ENCODE measurements at places on chromosomes 16 and 17.

DNA sequence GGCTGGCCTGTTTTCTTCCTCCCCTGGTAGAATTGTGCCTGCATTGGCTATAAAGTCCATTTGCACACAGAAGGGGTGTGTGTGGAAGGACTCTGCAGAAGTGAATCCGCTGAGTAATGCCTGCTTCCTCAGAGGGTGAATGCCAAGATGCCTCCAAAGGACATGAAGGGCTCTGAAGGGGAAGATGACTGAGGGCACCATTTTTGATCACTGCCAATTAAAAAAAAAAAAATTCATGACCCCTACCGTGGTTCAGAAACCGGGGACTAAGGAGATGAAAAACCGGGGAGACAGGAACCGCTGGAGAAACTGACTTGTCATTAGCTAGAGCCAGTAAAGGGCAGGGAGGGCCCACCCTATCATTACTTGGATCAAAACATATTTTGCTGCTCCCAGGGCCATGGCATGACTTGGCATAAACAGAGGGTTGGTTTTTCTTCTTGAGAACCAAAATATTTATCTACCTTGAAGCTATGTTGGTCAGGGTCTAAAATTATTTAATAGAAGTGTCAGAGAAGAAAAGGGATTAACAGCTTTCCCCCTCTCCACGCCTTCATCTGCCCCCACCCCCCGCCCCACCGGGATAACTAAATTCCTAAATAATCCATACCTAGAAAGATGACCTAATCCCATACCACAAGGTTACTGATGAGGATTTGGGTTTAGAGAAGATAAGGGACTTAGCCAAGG is 3.6 kb upstream of the USP7 start:
- DNase-seq: no peak

DNA sequence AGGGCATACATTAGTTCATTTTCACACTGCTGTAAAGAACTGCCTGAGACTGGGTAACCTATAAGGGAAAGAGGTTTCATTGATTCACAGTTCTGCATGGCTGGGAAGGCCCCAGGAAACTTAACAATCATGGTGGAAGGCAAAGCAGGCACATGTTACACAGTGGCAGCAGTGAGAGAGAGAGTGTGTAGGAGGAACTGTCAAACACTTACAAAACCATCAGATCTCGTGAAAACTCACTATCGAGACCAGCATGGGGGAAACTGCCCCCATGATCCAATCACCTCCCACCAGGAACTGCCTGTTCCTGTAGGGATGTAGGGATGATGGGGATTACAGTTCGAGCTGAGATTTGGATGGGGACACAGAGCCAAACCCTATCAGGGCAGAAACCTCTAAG is 17.2 kb downstream of the NUBP1 start:
- no peak for DNase-seq

DNA sequence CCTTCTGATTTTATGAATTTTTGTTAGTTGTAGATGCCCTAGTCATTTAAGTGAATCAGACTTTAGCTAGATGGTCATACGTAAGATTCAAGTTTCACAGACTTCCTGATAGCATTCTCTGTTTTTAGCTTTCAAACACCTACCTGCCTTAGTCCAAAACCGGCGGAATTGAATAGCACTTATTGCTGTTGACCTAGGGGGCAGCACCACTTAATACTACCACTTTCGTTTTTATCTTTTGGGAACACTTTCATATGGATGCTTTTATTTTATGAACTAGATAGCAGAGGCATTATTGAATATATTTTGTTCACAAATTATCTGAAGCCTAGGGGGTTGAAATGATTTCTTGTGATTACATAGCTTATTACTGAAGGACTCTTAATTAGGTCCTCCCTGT is 31.5 kb downstream of the TADA2A start:
- no peak for DNase-seq

DNA sequence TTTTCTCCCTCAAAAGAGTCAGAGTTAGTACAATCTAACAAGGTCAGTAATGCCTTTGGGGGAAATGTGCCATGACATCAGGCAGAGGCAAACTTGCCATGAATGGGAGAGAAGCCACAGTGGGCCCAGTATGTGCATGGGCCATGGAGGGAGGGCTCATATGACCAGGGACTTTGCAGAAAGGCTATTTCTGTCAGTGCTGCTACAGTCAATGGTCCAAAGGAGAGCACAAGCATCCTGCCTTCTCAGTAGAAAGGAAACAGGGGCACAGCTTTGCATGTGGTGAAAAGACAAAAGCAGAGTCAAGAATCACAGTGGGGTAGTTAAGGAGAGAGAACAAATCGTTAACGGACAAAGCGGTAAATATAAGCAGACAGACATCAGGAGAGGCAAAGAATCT is 11.2 kb upstream of the CORO6 start:
- DNase-seq: no peak

- DNase-seq: no peak
Measured at GRCh38 chr16:78549366-78549765, 449.9 kb downstream of the WWOX start.

DNA sequence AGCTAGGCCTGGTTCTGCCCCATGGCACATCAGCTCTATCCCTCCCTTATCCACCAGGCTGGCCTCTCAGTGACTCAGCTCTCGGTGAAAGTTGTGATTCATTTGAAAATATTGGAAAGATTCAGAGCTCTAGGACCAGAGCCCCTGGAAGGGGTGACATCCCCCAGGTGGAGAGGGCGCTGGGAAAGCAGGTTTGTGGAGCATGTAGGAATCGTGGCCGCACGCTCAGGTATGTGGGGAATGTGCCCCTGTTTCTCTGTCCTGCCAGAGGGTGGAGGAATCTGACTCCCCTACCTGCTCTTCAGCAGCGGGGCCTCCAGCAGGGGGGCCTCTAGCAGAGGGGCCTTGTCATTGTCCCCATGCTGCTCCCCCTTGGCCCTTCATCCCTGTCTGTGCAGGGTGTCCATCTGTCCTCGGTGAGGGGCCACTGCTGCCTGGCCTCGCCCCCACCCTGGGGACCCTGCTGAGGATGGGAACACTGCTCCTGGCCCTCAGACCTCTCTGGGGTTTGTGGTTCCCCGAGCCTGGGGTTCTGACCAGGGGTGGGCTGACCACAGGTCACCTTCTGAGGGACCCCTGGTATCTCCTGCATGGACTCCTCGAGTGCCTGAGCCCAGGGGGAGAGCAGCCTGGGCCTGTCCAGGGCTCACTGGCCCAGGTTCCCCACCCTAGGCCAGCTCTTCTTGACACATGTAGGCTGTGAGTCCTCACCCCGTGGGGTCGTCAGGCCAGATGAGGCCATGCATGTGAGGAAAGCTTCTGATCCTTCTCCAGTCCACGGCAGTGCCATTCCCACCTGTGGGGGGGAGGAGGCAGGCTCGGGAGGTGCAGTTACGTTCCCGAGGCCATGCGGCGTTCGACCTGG is 47.5 kb downstream of the NT5M start:
- DNase-seq: no peak

DNA sequence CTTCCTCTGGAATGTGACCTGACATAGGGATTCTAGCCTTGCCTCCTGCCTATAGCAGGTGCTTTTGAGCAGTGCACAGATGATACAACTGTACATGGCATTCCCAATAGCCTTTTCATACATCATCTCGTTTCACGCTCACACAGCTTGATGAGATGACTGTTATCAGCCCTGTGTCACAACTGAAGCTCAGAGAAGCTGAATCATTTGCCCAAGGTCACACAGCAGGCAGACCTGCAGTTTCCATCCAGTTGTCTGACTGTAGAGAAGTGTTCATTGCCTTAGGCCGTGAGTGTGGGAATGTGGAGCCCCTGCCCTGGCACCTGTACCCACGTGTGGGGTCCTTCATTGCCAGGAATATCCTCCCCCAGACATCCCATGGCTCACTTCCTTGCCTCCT is 20.1 kb downstream of the WFDC1 start:
- DNase-seq: no peak

GRCh38 chr17:39118674-39119419 is 32.6 kb downstream of the PLXDC1 start:
- peak; percentile 45 for DNase-seq

DNA sequence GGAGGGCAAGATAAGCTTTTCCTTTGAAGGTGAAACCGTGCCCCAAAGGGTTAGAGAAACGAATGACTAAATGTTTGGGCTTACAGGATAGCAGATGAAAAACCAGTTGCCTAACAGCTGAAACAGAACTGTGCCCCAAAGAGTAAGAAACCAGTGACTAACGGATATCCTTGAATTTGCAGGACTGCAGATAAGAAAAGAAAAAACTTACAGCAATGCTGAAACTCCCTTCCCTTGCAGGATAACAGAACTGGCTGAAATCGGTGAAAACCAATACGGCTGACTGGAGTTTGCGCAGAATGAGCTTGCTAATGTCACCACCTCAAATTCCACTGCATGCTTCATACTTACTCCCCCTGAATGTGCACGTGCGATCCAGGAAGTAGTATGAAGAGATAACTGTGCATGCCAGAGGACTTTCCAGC is 175.2 kb upstream of the NLRP1 start:
- DNase-seq: no peak

DNA sequence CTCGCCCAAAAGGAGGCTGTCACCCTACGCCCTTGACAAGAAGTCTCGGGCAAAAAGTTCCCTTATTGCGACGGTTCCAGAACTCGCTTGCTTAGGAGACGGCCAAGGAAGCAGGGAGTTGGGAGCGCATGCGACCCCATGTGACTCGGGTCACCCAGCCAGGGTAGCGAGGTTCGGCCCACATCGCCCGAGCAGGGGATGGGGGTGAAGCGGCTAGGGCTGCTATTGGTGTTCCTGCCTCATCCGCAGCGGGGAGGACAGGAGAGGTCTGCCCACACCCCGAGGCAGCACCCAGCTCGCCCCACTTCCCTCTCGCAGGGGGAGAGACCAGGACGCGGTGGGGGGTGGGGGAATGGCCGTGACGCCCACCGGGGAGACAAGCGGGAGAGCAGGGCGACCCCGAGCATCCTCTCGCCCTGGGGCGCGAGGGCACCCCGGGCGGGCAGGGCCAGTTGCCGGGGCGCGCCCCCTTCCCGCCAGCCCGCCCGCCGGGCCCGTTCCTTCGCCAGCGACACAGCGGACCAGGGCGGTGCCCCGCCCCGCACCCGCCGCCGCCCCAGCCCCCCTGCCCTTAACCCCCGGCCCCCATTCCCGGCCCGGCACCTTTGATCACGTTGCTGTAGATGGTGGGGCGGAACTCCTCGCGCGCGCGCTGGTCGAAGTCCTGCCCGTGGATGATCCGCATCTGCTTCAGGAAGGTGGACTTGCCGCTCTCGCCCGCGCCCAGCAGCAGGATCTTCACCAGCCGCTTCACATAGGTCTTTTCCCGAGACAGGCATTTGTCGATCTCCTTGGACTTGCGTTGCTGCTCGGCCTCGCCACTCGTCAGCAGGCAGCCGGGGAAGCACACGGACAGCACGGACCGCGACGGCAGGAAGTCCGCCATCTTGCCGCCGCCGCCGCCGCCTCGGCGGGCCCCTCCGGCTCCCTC is 567 bp downstream of the GNA13 start:
- DNase-seq: no peak

DNA sequence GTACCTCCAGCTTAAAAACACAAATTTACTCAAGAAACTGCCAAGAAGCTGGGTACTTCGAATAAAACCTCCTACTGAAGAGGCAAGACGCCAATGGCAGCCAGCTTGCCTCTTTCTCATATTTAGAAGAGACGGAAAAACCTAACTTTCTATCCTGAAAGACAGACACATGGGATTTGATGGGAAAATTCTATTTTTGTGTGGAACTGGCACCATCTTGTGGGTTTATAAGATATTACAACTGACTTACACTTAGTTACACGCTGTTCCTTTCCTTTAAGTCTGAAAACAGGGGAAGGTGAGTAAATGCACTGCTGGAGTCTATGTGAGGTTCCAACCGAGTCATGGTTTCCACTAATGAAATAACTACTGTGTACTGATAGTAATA is 10.3 kb downstream of the ZNF18 start:
- no peak for DNase-seq

GRCh38 chr16:88820385-88821025 is 8.8 kb upstream of the APRT start:
- no peak for DNase-seq

- no peak for DNase-seq
Measured at GRCh38 chr17:49814781-49815529, 26.5 kb downstream of the KAT7 start.

GRCh38 chr16:4046221-4046620 is 70.0 kb downstream of the ADCY9 start:
- DNase-seq: no peak

All from GM12892 (cell line).